Stimulated activated CD8-positive, alpha-beta memory T cell treated with anti-CD3 and anti-CD28 coated beads, Interleukin-7, amount 100 ng/mL, for 1 hour (primary cell): ENCODE measurements at places on chromosomes 2 and 18.

DNA sequence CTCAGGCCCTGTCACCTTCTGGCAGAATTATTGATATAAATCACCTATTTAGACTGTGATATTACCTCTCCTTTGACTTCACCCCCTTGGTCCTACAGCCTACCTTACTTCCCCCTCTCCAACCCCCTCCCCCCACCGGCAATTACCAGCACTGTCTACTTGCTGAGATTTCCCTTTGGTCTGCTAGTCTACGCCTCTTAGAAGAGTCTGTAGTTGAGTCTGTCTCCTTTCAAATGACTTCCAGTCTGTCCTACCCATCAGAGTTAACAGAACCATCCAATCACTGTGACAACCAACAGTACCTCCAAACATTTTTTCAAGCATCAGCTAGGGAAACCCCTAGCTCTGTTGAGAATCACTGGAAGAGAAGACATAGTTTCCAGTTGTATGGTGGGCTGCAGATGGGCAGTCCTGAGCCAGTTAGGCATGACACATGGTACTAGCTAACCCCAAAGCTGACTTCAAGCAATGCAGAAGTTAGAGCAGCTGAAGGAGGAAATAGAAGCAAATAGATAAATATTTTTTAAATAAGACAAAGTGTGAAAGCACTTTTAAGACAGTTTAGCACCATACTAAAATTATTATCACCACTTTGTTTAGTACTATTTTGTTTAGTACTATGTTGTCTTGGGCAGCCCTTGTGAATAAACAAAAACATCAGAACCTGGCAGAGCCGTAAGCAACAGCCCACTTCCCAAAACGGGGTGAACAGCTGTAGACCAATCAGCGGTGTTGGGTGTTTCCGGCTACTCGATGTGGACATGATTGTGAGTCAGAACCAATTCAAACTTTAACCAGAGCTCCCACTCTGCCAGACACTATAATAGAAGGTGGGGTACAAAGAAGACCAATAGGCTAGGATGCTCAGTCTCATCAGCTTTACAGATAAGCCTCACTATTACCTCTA, 2.7 kb upstream of the ASNSD1 start:
- no peak for DNase-seq

- DNase-seq, result no peak
These were observed 822 bp downstream of the SLC35F6 start for GRCh38 chr2:26764906-26765305.

GRCh38 chr2:184730288-184730687, 132.0 kb downstream of the ZNF804A start:
- no peak for DNase-seq

DNA sequence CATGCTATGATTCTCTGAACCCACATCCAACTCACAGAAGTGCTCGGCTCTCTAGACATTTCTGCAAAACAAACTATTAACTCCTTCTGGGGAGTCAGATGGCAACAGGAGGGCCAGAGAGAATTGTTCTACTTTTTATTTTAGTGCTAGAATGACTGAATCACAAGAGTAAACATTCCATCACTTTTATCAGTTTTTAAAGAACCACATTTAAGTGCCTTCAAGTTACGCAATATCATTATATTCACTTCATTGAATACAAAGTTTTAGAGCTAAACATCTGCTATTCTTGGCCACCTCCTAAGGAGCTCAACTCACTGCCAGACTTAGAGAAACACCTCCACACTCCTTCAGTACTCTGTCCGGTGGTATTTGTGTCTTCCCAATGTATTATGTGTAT, 22.4 kb downstream of the B4GALT6 start:
- no peak for DNase-seq

- no peak for DNase-seq
These were observed 40.9 kb upstream of the LAPTM4A start for GRCh38 chr2:20092226-20092900.

DNA sequence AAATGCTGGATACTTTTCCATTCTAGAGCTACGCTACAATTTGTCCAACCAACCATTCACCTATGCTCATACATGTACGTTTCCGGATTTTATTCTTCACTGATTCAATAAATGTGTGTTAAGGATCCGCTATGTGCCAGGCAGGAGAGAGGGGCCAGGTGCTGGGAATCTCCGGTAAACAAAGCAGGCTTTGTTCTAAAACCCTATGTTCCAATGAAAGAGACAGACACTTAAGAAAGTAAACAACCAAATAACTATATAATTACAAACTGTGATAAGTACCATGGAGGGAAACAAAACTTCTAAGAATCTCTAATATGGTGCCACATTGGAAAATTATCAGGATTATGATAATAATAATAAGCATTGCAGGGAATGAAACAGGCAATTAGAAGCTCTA, 22.2 kb upstream of the POMC start:
- no peak for DNase-seq

DNA sequence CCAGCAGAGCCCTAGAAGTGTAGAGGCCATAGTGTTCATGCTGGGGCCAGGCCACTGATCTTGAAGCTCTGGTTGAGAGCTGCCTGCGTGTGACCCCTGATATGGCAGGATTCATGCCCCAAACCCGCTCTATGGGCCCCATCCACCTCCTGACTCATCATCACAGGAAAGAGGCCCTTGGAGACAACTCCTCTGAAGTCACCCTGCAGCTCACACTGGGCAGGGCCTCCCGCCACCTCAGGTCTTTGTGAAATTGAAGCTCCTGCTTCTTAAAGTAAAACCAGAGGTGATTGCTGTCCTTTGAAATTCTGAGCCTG, 12.0 kb upstream of the TUBB6 start:
- no peak for DNase-seq

DNA sequence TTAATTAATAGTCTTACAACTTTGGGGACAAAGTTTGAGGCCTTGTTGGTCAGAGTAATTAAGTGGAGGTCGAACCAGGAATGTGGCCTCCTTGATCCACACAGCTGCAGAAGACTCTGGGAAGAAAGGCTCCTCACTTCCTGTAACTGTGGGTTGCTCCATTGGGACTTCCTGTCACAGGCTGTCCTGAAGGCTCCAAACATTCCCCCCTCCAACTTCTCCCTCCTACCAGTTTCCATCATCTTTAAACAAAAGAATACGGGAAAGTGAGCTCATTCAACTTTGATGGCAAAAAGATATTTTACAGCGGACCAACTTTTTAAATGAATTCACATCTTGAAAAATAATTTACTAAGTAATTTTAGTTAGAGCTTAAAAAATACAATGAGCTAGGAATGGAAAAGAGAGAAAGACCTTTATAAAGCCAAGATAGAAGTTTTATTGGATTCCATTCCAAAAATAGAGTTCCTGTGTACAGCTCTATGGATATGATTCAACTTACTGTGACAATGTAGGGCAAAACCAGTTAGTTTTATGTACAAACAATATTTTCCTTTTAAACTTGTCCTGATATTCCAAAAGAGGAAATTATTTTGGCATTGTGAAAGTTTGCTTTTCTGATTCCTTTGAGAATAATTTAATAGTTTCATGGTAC, 212.0 kb upstream of the NABP1 start:
- DNase-seq, result no peak

GRCh38 chr2:225074366-225074765, 32.1 kb upstream of the DOCK10 start:
- DNase-seq, result no peak

DNA sequence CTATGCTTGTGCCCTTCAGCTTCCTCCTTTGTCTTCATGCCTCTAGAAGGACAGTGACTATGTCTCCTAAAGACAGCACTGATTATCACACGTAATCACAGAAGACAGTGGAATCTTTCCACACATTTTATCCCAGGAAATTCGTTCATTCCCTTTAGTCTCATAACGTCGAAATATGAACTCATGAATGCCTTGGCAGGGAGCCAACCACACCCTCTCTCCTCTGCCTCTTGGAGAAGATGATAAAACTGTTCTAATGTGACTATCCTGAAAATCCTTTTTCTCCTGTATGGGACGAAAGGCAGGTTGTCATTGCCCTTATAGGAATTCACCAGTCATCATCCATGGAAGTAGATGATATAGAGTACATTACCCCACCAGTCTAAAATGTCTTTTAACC, 726.6 kb upstream of the FANCL start:
- no peak for DNase-seq

DNA sequence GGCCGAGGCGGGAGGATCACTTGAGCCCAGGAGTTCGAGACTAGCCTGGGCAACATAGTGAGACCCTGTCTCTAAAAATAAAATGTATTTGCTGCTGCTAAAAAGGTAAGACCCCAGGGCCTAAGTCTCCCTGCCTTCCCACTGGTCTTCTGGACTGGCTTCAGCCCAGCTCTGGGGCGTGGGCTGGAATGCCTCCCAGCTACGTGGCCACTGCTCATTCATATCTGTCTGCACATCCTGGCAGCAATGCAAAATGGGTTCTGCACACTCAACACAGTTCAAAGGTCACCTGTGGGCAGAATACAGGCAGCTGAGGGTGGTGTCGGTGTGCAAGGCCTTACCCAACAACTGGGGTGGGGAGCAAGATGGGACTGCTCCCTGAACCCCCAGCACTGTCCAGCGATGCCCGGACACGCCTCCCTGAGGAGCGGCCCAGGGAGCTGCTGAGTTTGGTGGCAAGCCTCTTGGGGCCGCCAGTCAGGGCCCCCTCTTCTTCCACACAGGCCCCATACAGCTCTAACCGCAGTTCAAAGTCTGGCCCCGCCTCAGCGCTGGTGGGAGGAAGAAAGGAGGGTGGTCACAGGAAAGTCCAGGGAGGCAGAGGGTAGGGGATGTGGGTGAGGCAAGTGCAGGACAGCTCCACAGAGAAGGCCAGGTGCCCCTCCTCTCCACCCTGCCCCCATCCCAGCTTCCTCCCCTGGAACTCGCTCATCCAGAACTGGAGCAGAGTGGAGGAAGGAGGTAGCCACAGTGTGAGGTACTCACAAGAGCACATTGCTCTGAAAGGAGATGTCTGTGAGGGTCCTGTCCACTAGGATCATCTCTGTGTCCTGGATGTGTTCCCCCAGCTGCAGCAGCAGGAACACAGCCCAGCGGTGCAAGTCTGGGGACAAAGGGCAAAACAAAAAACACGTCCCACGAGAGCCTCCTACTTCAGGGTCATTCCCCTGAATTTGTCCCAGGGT, 8.2 kb downstream of the WDR54 start:
- no peak for DNase-seq

- no peak for DNase-seq
These were observed 60.0 kb downstream of the DGKD start for GRCh38 chr2:233414273-233414654.

- no peak for DNase-seq
These were observed 152.4 kb downstream of the LRRC30 start for GRCh38 chr18:7383002-7383980.

DNA sequence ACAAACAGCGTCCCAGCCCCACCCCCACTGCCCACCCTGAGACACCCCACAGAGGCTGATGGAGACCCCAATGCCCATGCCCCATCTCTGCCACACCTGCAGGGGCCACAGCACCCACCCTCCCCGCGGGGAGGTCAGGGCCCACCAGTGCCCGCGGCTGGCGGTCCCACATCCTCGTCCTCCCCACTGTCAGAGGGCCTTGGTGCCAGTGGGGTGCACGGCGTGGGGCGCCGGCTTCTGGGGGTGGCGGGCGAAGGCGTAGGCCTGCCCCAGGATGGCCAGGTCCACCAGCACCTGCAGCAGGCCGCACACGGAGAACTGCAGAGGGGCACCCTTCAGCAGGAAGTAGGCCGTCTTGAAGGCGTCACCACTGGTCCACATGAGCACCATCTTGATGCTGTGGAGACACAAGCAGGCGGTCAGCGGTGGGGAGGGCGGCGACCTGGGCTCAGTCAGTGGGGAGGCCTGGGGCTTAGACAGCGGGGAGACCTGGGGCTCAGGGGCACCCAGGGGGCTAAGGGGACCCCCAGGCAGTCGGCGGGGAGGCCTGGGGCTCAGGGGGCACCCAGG, 47.6 kb downstream of the SLC66A2 start:
- DNase-seq, result no peak

- no peak for DNase-seq
These were observed 51.1 kb upstream of the FAM98A start for GRCh38 chr2:33650171-33650570.

GRCh38 chr2:112032224-112032586, 22.9 kb upstream of the TMEM87B start:
- DNase-seq, result no peak

GRCh38 chr2:223932816-223933800, 12.0 kb downstream of the WDFY1 start:
- DNase-seq, result no peak

- no peak for DNase-seq
These were observed 78.7 kb downstream of the AGAP1 start for GRCh38 chr2:235572592-235572991.

DNA sequence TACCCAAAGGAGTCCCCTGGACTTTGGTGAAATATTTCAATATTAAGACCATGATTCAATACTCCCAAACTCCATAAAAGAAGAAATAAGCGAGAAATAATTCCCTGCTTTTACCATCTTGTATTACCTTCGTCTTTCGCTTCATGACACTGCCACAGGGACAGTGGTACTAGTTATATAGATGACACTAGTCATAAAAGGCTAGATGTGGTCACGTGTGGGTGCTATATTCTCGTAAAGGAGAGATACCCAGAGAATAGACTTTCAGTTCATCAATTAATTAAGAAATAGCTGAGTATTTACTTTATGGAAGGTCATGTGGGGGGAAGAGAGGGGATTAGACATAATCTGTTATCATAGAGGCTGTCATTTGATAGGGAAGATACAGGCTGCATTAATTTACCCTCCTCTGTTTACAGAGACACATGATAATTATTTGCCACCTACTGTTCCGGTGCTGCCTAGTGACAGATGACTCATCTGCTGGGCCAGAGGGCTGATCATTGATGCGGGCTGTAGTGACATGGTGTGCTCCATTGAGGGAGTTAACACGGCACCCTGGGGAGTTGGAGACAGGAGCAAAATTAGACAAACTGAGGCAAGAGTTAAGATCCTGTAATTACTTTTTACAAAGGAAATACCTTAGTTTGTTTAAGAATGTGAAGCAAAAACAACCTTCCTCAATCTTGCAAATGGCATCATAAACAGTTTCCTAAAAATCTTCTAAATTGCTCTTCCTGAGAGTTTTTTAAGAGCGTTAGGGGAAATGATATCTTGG, 78.2 kb upstream of the ITGB6 start:
- no peak for DNase-seq

- DNase-seq, result no peak
These were observed 263.2 kb downstream of the CDH7 start for GRCh38 chr18:66013969-66014368.

GRCh38 chr2:186780701-186781316, 68.2 kb downstream of the ZSWIM2 start:
- no peak for DNase-seq

DNA sequence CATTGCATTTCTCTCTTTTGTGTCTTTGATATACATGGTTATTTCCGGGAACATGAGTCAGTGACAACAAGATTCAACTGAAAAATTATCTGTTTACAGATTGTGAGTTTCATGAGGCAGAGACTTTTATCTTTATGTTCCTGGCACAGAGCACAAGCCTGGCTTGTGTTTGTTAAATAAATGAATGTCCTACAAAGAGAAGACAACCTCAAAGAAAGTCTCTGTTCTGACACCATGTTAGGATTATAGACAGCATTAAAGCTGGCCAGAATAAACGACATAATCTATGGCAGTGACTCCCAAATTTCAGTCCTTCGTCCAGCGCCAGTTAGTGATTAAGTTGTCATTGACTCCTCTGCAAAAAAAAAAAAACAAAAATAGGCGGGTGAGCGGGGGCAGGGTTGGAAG, 97.4 kb upstream of the DNAJC10 start:
- no peak for DNase-seq

GRCh38 chr2:130787841-130788240, 32.5 kb downstream of the AMER3 start:
- no peak for DNase-seq

GRCh38 chr2:46422717-46423394, 56.5 kb upstream of the TMEM247 start:
- no peak for DNase-seq
